Effector CD8-positive, alpha-beta T cell (primary cell): ENCODE measurements at places on chromosomes 2 and 18.
A peak's percentile ranks its signal among the peaks of the same experiment; 100 is the strongest.

- DNase-seq = no peak
These were observed 62.9 kb upstream of the TEX51 start for GRCh38 chr2:126835831-126836230.

GRCh38 chr18:33960417-33960816 lies 264.3 kb downstream of the NOL4 start:
- no peak for DNase-seq

GRCh38 chr2:225824748-225825449 lies 425.4 kb downstream of the NYAP2 start:
- no peak for DNase-seq

DNA sequence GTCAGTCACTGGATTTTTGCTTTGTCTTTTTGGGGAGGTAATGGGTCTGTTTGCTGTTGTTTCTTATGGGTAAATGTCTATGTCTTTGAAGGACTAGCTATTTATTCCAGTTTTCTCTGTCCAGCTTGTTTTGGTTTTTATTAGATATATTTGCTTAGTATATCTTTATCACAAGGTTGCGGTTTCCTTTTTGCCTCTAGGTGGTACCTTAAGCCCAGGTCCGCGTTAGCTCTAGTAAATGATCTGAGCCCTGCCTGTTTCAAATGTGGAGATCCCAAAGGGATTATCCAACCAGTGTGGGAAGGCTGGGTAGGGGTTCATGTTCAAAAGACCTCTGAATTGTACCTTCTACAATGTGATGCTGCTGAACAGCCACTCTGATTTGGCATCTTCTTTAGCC lies 114.5 kb downstream of the MYO3B start:
- DNase-seq = no peak

DNA sequence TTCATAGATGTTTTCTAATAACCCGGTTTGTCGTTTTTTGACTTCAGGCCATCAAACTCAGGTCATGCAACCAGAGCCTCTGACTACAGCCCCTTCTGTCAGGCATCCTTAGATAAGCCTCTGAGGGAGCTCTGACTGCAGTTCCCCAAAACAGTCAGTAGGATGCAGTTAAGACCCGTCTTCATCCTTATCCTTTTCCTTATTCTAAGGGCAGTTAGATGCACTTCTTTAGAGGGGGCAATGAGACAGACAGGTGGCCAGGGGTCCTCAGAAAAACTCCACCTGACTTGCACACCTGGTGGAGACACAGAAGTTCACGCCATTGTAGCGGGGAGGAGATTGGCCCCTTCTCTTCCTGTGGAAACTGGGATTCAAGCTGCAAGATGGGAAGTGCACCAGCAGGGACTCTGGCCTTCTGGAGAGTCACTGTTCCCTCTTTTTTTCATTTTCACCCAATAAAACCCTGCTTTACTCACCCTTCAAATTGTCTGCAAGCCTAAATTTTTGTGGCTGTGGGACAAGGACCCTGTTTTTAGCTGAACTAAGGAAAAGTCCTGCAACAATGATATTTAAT lies 104.8 kb upstream of the TFPI start:
- no peak for DNase-seq

DNA sequence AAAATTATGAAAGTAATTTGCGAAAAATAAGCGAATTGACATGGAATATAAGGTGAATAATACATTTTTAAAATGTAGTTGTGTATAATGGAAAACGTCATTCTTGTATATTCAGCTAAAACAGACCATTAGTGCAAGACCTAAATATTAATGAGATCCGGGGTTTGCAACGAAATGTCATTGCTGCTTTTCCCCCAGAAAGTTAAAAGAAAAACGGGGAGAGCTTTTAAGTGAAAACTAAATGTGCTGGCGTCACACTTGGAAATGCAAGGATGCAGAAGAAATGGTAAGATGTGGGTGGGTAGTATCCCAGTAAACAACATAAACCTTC lies 491 bp upstream of the SGO2 start:
- no peak for DNase-seq

DNA sequence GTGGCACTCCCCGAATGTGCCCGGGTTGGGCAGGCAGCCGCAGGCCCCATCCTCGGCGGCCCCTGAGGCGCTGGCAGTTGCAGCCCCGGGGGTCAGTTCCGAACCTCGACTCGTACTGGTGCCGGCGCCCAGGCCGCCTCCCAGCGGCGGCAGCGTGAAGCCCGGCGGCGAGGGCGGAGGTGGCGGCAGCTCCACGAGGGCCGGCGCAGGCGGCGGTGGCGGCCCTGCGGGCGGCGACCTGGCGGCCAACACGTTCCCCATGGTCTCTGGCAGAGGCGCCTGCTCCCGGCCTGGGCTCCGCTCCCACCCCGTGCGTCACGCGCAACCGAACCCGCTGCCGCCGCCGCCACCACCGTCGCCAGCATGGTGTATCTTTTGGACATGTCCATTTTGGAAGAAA lies 196.3 kb downstream of the CCDC74A start:
- DNase-seq = no peak

DNA sequence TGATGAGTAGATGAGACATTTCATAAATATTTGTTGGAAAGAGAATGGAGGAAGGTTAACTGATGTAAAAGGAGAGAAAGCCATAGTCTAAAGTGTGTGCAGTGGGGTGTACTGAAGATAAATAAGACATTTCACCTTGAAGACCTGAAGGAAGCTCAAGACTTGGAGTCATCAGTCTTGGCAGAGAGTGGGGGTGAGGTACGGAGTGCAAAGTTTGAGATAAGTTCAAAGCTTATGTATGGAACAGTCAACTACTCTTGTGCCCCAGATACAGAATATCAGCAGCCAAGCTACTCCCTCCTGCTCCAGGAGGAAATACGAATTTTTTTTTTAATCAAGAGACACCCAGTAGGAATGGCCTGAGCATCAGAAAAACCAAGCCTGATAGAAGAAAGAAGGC lies 30.3 kb upstream of the NEMP2 start:
- no peak for DNase-seq

DNA sequence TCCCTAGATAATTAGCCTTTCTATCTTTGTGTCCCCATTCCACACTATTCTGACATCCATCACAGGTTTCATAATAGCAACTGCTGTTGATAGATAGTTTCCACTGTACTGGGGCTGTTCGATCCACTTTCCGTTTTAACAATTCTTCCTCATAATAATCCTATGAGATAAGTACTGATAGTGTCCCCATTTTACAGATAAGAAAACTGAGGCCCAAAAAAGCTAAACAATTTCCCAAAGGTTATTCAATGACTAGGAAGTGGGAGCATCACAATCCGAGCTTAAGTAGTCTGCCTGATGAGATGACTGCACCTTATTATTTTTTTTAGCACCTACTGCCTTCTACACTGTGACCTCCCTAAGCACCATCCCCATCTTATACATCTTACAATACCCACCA lies 569.2 kb downstream of the STK39 start:
- DNase-seq = no peak

DNA sequence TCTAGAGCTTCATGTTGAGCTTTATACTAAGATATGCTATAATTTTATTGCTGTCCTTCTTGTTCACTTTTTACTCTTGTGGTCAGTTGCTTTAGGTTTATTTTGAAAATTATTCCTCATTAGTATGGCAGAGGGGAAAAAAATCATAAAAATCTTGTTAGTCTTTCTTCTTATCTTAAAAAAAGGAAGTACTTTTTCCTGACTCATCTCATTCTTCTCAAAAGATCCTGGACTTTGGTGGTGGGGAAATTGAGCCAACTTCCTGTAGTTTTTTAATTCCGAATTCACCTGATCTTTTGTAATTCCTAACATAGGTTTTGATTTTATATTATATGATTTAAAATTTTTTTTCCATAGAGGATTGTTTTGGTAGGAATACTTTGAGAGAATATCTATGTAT lies 3.8 kb downstream of the SLC4A1AP start:
- DNase-seq = no peak

- no peak for DNase-seq
These were observed 330.2 kb upstream of the SALL3 start for GRCh38 chr18:78649421-78649820.

- no peak for DNase-seq
These were observed 43.2 kb upstream of the SESTD1 start for GRCh38 chr2:179307616-179308371.

DNA sequence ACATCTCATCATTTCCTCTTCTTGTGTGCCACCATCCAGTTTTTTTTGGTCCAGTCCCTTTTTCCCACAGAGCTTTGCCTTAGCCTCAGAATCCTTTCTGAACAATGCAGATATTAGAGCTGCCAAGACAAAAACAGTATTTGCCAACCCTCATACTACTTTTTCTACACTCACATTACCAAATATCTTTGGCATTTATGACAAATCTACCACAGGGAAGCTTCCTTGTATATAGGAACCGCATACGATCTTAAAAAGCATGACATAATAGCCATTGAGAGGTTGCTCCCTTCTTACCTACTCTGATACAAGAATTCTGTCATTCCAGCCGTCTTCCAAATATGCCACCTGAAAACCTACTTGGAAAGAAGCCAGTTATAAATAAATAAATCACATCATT lies 9.4 kb downstream of the ZNF24 start:
- DNase-seq = no peak

DNA sequence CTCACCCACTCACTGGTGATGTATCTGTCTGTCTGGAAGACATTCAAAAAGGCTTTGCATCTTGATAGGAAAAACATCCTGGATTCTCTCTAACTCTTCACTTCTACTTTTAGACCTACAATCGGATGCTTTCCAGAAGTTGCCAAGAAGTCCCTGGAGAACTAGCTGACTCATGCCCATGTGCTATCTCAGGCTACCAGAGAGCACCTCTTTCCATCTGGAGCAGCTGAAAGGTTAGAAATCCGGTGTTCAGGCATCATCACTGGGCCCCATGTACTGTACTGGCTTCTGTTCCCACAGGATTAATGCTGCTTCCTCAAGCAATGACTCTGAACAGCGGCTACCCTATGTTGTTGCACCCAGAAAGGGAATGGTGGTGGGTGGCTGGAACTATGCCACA lies 259.0 kb downstream of the NBAS start:
- DNase-seq = no peak

DNA sequence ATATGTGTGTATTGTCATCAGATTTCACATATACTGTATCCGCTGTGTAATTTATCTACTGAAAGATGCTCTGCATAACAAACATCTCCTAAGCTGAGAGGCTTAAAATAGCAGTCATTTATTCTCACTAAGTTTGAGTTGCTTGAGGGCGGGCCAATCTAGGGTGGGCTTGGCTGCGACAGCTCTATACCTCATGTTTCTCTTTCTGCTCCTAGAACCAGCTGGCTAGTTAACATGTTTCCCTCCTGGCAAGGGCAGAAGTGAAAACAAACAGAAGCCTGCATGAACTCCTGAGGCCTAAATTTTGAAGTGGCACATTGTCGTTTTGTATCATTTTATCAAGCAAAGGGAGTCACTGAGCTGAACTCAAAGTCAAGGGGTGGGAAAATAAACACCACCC lies 585.0 kb upstream of the VRK2 start:
- no peak for DNase-seq

- no peak for DNase-seq
These were observed 1.8 kb upstream of the HDAC4 start for GRCh38 chr2:239402666-239403065.

DNA sequence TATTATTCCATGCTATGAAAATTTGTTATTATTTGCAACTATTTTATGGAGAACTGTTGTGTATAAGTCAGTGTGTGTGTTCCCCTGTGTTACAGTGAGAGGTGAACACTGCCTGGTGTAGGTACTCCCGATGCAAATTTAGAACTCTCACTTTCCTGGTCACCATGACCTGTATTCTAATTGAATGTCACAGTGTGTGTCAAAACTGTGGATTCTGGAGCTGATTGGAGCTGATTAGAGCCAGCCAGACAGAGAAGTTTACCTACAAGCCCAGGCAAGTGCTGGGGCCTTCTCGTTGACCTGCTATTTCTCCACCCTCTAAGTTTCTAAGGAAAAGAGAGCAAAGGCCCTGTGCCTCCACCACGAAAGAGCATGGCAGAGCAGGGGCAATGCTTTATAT lies 216.0 kb downstream of the NYAP2 start:
- DNase-seq = no peak

DNA sequence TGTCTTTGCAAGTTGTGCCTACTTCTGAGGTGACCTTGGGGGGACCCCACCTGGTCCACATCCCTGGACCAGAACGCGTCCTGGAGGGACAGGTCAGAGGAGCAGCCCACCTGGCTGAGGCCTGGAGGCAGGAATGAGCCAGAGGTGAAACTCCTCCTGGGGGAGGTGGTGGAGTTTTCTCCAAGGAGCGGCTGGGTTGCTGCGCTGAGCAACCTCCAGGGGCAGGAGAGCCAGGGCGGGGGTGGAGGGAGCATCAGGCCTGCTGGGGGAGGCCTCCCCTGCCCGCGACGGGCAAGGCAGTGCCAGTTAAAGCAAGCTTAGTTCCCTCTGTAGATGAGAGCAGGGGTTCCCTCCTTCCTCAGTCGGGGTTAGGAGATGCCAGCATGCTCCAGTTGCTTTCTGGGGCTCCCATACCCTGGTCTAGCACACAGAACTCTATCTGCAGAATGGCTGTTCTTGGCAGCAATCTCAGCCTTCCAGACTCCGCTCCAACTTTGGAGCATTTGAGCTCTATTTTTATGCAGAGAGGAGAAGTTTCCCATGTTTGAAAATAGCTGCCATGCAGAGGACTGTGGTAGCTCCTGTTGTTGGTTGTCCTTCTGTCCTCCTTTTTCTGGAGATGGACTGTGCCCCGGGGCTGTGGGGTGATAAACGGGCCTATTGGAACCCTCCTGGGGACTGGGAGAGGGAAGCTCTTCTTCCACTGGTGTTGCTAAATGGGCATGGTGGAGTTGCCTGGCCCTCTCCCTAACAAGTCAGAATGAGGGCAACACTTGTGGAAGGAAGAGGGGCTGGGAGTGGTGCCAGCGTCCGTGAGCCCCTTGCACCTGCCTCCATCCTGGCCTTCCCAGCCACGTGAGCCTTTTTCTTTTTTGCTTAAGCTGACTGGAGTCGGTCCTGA lies 39.1 kb downstream of the B3GNT2 start:
- DNase-seq = no peak

- no peak for DNase-seq
These were observed 15.9 kb downstream of the DSEL start for GRCh38 chr18:67500522-67501205.

GRCh38 chr2:239143858-239144712 lies 256.7 kb downstream of the HDAC4 start:
- peak; percentile 12 for DNase-seq

- no peak for DNase-seq
These were observed 546.6 kb upstream of the CDH2 start for GRCh38 chr18:28723506-28723905.

DNA sequence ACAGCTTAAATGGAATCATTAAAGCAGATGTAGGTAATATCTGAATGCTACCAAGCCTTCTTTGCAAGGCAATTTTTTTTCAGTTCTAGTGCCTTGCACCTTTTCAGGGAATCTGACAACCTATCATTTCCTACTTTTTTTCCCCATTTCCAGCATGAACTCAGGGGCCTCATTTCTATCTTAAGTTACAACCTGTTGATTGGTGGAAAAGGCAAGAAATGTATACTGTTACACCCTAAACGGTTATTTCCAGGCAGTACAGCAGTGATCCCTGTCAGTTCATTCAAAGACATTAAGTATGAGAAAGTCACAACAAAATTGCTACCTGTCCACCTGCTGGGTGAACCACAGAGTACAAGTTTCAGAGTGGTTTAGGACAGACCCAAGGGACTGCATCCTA lies 171.2 kb upstream of the PIK3C3 start:
- no peak for DNase-seq
